ENCODE measurements at places on chromosomes 2 and 18.

GRCh38 chr2:65018141-65018582 lies 29.0 kb downstream of the SLC1A4 start:
- no peak for DNase-seq

- no peak for DNase-seq
Observed at GRCh38 chr2:20450201-20450999, 3.5 kb downstream of the RHOB start.

GRCh38 chr2:215613280-215613679 lies 177.4 kb upstream of the FN1 start:
- no peak for DNase-seq

- DNase-seq = no peak
Observed at GRCh38 chr2:227191367-227191766, 26.9 kb downstream of the COL4A3 start.

DNA sequence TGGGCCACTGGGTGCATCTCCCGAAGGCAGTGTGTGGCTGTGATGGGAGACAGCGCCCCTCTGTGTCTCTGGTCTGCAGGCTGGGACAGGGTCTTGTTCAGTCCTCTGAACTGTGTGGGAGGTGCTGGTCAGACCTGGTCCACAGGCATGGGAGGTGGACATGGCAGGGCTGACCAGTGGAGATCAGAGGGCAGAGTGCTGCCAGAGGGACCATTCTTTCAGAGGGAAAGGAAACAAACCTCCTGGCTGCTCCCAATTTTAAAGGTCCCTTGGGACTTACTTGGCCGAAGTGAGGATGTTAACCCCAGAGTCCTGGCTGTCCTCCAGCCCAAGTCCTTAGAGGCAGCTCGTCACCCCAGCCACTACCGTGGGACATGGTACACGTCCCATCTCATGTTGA lies 4.0 kb downstream of the CAPN13 start:
- DNase-seq = no peak

DNA sequence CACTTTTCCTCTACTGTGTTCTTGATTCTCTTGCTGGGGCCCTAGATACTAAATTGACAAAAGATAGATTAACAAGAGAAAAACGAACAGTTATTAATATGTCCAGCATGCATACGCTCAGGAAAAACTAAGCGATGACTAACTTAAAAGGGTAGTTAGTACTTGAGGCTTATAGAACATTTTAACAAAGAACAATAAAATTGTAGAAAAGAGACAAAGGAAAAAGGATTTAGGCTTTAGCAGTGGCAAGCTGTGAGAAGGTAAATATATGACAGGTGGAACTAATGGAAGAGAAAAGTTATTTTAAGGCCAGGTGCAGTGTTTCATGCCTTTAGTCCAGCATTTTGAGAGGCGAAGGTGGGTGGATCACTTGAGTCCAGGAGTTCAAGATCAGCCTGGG lies 75.6 kb downstream of the MRO start:
- no peak for DNase-seq

- no peak for DNase-seq
Observed at GRCh38 chr2:49988276-49988675, 834.0 kb upstream of the FSHR start.

All from Peyer's patch (tissue), 4 donors.